ENCODE measurements at places on chromosomes 13 and 19. TPM values are rescaled to one million over a fixed set of nuclear protein-coding genes. Genes with fewer than 3 reads are reported as not detected.

- no peak for DNase-seq
Measured at GRCh38 chr13:51330791-51331190, 8.7 kb upstream of the SERPINE3 start.

- no peak for DNase-seq
Measured at GRCh38 chr19:17184371-17184841, 30.8 kb upstream of the USE1 start.

DNA sequence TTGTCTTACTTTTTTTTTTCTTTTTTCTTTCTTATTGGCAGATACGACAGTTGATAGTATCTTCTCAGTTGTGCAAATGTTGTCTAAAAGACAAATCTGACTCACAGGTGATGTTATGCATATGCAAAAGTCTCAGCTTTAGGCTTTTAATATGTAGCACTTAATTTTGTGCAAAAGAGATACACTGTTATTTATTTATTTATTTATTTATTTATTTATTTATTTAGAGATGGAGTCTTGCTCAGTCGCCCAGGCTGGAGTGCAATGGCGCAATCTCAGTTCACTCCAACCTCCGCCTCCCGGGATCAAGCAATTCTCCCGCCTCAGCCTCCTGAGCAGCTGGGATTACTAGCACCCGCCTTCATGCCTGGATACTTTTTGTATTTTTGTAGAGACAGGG, 383.9 kb upstream of the PCDH9 start:
- no peak for DNase-seq

DNA sequence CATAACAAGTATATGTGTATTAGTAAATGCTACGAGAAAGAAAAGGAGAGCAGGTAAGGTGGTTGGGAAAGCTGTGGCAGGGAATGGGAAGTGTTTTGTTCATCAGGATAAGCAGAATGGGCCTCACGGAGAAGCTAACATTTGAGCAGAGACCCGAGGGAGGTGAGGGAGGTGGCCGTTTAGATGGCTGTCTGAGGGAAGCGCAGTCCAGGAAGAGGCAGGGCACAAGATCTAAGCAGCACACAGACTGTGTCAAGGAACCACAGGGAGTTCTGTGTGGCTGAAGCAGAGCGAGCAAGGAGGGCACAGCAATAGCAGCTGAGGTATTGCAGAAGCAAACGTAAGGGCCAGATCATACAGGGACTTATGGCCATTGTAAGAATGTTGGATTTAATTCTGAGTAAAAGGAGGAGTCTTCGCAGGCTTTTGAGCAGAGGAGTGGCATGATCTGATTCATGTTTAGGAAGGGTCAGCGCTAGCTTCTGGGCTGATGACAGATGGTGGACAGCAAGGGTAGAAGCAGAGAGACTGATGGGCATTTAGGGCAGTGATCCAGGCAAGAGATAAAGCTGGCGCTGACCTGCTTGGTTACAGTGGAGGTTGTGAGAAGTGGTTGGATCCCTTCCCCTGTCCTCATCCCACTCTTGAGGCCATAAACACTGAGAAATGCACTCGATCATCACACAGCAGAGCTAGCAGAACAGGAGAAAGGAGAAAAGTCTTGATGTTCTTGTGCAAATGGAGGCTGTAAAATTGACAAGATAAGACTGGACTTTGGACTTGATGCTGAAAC, 199.9 kb downstream of the LACC1 start:
- DNase-seq: no peak

GRCh38 chr13:88717946-88718345, 1046.8 kb downstream of the SLITRK5 start:
- no peak for DNase-seq

GRCh38 chr19:52170863-52171320, 529 bp downstream of the ZNF836 start:
- DNase-seq: no peak

GRCh38 chr13:65133094-65133493, 2097.0 kb downstream of the PCDH9 start:
- no peak for DNase-seq

The ADM5 gene
- 4.9 TPM for total RNA-seq

The KLK3 gene
- total RNA-seq: 1.9 TPM

GRCh38 chr19:57620673-57621348, 6.8 kb downstream of the ZNF134 start:
- no peak for DNase-seq

Measured in suprapubic skin (tissue), 4 donors.